ENCODE measurements at places on chromosomes 12 and 14. TPM values are rescaled to one million over a fixed set of nuclear protein-coding genes. Genes with fewer than 3 reads are reported as not detected.

GRCh38 chr12:19288603-19289244 is 150.6 kb upstream of the AEBP2 start:
- H3K36me3 ChIP-seq = no peaks in the 10 kb centered on the region
- H3K27ac ChIP-seq = no peak overlapping the region
- no peak overlapping the region for H3K4me3 ChIP-seq
- H3K4me1 ChIP-seq = no peaks in the 10 kb centered on the region
- no peaks in the 10 kb centered on the region for H3K27me3 ChIP-seq
- DNase-seq = no peak

DNA sequence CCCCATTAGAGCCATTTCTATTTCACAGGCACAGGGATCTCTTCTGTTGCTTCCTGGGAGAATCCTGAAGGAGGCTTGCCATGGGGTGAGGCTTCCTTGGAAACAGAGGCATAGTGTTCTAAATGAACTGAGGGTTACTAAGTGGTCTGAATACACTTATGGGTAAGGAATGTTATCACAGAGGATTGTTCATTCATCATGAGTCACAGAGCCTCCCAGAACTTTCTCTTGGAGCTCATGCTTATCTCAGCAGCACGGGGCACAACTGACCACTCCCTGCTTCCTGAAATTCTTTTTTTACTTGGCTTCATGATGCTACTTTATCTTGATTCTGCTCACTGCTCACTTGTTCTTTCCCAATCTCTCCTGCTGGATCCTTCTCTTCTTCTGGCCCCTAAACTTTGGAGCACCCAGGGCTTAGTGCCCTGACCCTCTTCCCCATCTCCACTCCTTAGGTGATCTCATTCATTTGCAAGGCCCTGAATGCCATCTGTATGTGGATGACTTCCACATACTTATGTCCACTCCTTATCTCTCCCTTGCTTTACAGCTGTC is 57.9 kb downstream of the ANO6 start:
- peaks cover 6% of the 10 kb centered on the region for H3K4me1 ChIP-seq
- H3K27me3 ChIP-seq = no peaks in the 10 kb centered on the region
- no peak for DNase-seq
- H3K36me3 ChIP-seq = no peaks in the 10 kb centered on the region

The KLHL33 gene
- 0.08 TPM for total RNA-seq

GRCh38 chr12:64609536-64610078 is 688 bp upstream of the RASSF3 start:
- no peaks in the 10 kb centered on the region for H3K36me3 ChIP-seq
- peak overlapping the region; percentile 99 for H3K4me3 ChIP-seq
- peaks cover 11% of the 10 kb centered on the region for H3K4me1 ChIP-seq
- DNase-seq = no peak

GRCh38 chr14:37483672-37484071 is 111.4 kb downstream of the FOXA1 start:
- no peaks in the 10 kb centered on the region for H3K36me3 ChIP-seq
- no peak for DNase-seq
- no peak overlapping the region for H3K27ac ChIP-seq
- H3K4me1 ChIP-seq = no peaks in the 10 kb centered on the region
- no peaks in the 10 kb centered on the region for H3K27me3 ChIP-seq
- H3K4me3 ChIP-seq = no peak overlapping the region

DNA sequence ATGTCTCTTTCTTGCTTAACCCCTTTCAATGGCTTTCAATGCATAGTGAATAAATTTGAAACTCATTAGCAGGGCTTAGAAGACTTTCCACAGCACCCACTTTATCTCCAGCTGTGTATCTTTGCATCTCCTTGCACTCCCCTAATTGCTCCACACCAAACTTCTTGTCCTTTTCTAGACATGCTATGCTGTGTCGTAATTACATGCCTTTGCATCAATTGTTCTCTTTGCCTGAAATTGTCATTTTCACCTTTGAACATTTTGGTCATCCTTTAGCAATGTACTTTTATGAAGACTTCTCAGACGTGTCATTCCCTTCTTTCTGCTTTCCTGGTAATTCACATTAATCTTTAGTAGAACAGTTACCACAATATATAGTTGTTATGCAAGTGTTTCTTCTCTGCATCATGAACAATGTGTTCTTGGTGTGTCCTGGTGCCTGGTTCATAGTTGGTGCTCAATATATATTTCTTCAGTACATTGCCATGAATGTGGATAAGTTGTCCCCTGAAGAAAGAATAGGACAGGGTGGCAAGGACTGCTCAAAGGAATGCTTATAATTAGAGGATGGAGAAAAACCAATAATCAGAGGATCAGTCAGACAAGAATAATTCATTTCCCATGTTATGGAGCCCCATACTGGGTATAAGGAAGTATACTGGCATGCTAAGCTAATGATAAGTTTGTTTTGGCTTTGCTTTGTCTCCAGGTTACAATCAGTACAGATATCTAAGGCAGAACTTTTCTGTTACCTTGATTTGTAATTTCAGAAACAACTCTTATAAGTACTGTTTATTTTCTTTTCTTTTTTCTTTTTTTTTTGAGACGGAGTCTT is 27.2 kb downstream of the ARF6 start:
- no peaks in the 10 kb centered on the region for H3K27me3 ChIP-seq
- no peaks in the 10 kb centered on the region for H3K36me3 ChIP-seq
- no peak for DNase-seq
- H3K27ac ChIP-seq = no peak overlapping the region

The PTCSC3 gene
- not detected for total RNA-seq

GRCh38 chr12:57040211-57040610 is 9.7 kb downstream of the MYO1A start:
- H3K4me1 ChIP-seq = no peaks in the 10 kb centered on the region
- no peak overlapping the region for H3K4me3 ChIP-seq
- H3K36me3 ChIP-seq = no peaks in the 10 kb centered on the region
- no peak overlapping the region for H3K27ac ChIP-seq
- H3K27me3 ChIP-seq = no peaks in the 10 kb centered on the region

DNA sequence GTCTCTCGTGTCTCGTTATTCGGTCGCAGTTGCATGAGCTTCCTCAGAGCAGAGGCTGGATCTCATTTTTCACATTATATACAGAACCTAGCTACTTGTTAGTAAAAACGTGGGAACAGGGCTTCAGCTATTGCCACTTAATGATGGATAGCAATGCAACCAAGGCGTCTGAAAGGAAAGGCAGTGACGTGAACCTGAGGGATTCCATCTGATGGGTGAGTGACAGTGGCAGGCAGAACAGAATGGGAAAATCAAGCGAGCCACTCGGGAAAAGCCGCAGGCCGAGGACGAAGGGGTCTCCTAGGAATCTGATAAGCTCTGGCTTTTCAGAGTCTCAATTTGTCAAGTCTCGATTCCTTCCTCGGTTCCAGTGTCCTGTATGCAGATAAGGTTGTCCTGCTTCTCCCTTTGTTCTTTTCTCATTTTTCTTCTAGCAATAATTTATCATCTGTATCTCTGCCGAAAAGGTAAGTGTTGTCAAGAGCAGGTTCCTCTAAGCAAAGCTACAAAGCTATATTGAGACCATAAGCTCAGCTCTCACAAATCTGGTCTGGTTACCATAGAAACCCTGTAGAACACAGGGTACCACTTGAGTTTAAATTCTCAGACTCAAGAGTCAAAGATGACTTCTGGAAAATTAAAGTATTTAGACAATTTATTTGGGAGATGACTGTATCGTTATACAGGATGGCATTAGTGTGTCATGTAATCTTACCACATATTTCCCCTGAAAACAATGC is 416.6 kb downstream of the GLT1D1 start:
- H3K36me3 ChIP-seq = no peaks in the 10 kb centered on the region
- no peak overlapping the region for H3K27ac ChIP-seq
- DNase-seq = no peak
- H3K27me3 ChIP-seq = no peaks in the 10 kb centered on the region

The AGAP2 gene
- total RNA-seq = 17.9 TPM

DNA sequence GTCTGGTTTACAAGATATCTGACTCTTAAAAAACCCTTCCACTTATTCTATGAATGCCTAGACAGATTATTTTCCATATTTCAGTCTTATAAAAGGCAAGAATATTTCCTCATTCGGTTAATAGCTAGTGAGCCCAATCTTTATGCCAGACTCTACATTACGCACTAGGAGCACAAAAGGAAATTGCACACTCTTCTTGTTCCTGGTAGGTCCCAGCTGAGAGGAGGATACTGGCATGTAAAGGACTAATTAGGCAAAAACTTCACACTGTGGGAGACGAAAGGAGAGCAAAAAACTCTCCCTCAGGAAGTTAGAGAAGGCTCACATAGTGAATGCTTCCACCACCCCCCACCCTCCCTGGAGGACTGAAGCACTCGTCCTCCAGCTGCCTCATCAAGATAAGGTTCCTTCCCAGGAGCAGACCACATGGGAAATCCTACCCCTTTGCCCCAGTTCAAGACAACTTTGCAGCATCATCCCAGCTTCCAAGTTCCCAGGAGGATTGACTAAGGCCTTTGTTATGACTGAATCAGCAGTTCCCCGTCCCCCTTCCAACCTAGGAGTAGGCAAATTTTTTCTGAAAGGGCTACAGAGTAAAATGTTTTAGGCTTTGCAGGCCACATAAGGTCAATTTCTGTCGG is 14.5 kb downstream of the CAPZA3 start:
- H3K4me1 ChIP-seq = no peaks in the 10 kb centered on the region
- no peaks in the 10 kb centered on the region for H3K27me3 ChIP-seq
- H3K36me3 ChIP-seq = no peaks in the 10 kb centered on the region
- DNase-seq = no peak
- no peak overlapping the region for H3K27ac ChIP-seq

- no peak overlapping the region for H3K4me3 ChIP-seq
- H3K27me3 ChIP-seq = no peaks in the 10 kb centered on the region
- H3K4me1 ChIP-seq = no peaks in the 10 kb centered on the region
- peaks cover 25% of the 10 kb centered on the region for H3K36me3 ChIP-seq
These were observed 37.6 kb downstream of the ACADS start for GRCh38 chr12:120763250-120763649.

DNA sequence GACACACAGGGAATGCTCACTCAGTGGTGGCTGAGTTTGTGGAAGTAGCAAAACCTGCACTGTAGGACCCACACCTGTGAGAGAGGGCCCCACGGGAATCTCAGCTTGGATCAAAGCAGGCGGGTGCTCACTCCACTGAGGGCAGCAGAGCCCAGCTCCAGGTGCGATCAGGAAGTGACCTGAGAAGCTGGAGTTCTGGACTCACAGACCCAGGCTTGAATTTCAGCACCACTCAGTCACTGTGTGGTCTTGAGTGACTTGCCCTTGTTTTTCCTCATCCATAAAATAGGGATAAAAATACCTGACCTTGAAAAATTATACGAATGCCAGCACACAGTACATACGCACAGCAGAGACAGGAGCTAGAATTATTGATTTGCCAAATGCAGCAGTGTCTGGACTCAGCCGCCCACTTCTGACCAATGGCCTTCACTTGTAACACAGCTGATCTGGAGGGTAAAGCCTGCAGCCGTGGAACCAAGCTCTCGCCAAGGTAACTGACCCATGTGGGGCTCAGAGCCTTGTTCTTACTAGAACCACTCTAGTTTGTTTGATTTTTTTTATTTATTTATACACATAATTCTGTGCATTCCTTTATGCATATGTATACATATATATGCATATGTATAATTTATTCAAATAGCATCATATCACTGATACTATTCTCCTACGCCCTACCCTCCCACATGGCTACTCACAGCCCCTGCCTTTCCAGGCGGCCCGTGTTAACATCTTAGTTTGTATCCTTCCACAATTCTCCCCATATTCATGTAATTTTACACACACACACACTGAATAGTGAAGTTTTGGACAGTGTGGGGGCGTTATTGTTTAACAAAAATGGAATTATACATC is 53.9 kb downstream of the DPF3 start:
- no peaks in the 10 kb centered on the region for H3K36me3 ChIP-seq
- H3K4me3 ChIP-seq = no peak overlapping the region
- no peak for DNase-seq
- no peaks in the 10 kb centered on the region for H3K27me3 ChIP-seq

GRCh38 chr14:102523200-102523568 is 13.6 kb upstream of the ANKRD9 start:
- no peak overlapping the region for H3K27ac ChIP-seq
- H3K36me3 ChIP-seq = no peaks in the 10 kb centered on the region
- H3K4me1 ChIP-seq = no peaks in the 10 kb centered on the region
- DNase-seq = no peak
- H3K27me3 ChIP-seq = no peaks in the 10 kb centered on the region

- H3K36me3 ChIP-seq = no peaks in the 10 kb centered on the region
- H3K4me3 ChIP-seq = no peak overlapping the region
- no peaks in the 10 kb centered on the region for H3K4me1 ChIP-seq
These were observed 39.6 kb upstream of the PIK3C2G start for GRCh38 chr12:18221726-18222125.

DNA sequence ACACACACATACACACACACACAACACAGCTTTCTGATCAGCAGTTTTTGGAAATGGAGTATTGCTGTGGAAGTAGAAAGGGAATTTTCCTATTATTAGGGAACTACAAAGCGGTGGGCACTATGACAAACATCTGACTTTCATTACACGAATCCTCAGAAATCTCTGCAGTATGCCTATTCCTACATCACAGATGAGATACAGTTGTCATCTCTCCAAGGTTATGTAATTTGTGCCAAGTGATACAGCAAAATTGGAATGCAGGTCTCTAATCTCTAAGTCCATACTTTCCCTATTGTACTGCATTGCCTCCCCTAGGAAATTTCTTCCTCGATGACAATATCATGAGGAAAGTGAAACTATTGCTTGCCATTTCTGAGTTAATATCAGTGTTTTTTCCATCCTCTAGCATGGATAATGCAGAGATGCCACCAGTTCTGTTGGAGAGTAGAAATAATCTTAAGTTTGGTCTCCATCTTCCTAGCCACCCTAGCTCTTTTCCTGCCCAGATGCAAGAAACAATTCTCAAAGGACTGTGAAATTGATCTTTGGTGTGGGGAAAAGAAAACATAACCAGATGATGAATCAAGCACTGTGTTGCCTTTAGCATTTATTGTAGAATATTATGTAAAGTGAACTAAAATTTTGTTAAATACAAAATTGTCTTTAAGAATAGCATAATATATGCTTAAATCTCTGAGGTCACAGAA is 94.7 kb downstream of the ERGIC2 start:
- H3K4me3 ChIP-seq = no peak overlapping the region
- H3K4me1 ChIP-seq = no peaks in the 10 kb centered on the region
- DNase-seq = no peak
- H3K27ac ChIP-seq = no peak overlapping the region
- H3K36me3 ChIP-seq = no peaks in the 10 kb centered on the region

- no peak for DNase-seq
- H3K27me3 ChIP-seq = no peaks in the 10 kb centered on the region
- no peaks in the 10 kb centered on the region for H3K36me3 ChIP-seq
- H3K4me1 ChIP-seq = peaks cover 3% of the 10 kb centered on the region
These were observed 15.2 kb downstream of the IL31 start for GRCh38 chr12:122158700-122159285.
